Naive thymus-derived CD4-positive, alpha-beta T cell (primary cell): ENCODE measurements at places on chromosomes 4 and X. TPM values are rescaled to one million over a fixed set of nuclear protein-coding genes. Genes with fewer than 3 reads are reported as not detected.

Gene ANAPC10
- 19.6 TPM for total RNA-seq

Gene TRIML2
- not detected for total RNA-seq

Gene RAI2
- 2.2 TPM for total RNA-seq

Gene STOX2
- total RNA-seq = not detected

Gene SPANXC
- not detected for total RNA-seq

Gene TEX13A
- not detected in 2 replicates for total RNA-seq

- H3K4me1 ChIP-seq = peaks cover 13% of the 10 kb centered on the region
- peak overlapping the region; percentile 84 for H3K27ac ChIP-seq
- H3K36me3 ChIP-seq = no peaks in the 10 kb centered on the region
- peak; percentile 91 for DNase-seq
Observed at GRCh38 chr4:140152013-140152703, 1.8 kb downstream of the MAML3 start.

GRCh38 chrX:41086627-41086932 lies 1.3 kb downstream of the USP9X start:
- H3K27me3 ChIP-seq = no peaks in the 10 kb centered on the region
- H3K4me3 ChIP-seq = peak overlapping the region; percentile 64
- peak overlapping the region; percentile 99 for H3K27ac ChIP-seq
- peak; percentile 33 for DNase-seq
- peaks cover 9% of the 10 kb centered on the region for H3K36me3 ChIP-seq
